Tracheal epithelial cell (primary cell): ENCODE measurements at places on chromosomes 2 and 18. TPM values are rescaled to one million over a fixed set of nuclear protein-coding genes. Genes with fewer than 3 reads are reported as not detected.

OR6B2 gene
- total RNA-seq: not detected in 2 replicates

NOL4 gene
- under 0.01 TPM in 1 of 2 replicates, not detected in the other for total RNA-seq

MYL1 gene
- not detected in 2 replicates for total RNA-seq

TYMS gene
- total RNA-seq: 6.7 and 10.0 TPM in 2 replicates

NAT8 gene
- total RNA-seq: not detected in 2 replicates

PSTPIP2 gene
- 8.9 and 14.5 TPM in 2 replicates for total RNA-seq

TUBA4A gene
- total RNA-seq: 75.5 and 161 TPM in 2 replicates

RESP18 gene
- not detected in 2 replicates for total RNA-seq

C2orf66 gene
- 0.24 and 0.43 TPM in 2 replicates for total RNA-seq

REG3G gene
- not detected in 2 replicates for total RNA-seq

ANKRD53 gene
- under 0.01 TPM in 1 of 2 replicates, not detected in the other for total RNA-seq

FAM228A gene
- 0.43 TPM in 1 of 2 replicates, not detected in the other for total RNA-seq

CPLX4 gene
- total RNA-seq: 0.24 TPM in 1 of 2 replicates, not detected in the other
